ENCODE measurements at places on chromosomes 6 and 20. TPM values are rescaled to one million over a fixed set of nuclear protein-coding genes. Genes with fewer than 3 reads are reported as not detected.
A peak's percentile ranks its signal among the peaks of the same experiment; 100 is the strongest.

DNA sequence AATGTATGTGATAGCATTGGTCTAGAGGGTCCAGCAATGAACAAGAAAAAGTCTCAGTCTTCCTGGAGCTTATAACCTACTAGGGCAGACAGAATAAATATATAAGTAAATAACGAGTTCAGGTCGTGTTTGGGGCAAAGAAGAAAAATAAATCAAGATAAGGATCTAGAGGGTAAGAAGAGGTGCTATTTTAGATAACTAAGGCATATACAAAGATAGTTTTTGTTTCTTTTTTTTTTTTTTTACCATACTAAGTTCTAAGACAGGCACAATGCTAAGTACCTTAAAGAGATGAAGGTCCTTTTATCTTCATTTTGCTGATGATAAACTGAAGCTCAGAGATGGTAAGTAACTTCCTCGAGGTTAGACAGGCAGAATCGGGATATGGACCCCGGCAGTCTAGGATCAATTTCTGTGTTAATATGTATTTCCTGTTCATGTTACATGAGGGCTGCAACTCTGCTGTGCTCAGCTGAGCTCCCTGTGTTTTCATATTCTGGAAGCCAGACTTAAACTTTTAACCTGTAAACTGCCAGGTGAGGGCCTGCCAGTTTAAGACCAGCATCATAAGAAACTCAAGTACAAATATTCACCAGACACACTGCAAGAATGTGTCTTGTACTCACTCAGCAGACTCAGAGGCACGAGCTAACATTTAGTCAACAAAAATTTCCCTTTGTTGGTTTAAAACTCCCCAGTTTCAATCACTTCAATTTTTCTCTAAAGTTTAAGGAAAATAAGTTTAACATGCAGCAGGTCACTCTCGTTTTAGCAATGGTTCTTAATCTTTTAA lies 23.3 kb downstream of the SESN1 start:
- DNase-seq = no peak

- peak; percentile 88 for DNase-seq
Observed at GRCh38 chr20:32007787-32008616, 2.2 kb upstream of the CCM2L start.

DNA sequence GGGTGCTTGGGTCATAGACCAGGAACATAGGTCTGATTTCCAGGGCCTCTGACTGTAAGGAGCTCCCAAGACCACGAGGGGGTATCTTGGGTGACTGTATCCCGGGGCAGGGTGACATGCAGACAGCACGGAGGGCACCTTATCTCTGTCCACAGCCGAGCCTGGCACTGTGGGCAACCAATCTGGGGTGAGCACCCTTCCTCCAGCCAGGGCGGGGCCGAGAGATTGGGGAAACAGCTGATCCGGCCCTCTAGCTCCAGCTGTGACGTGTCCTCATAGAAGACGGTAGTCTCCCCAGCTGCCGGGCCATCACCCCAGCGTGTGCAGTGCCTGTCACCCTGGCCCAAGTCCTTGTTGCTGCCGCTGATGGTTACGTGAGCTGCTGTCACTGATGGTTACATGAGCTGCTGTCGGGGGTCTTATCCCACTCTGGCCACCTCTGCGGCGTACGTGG lies 139.6 kb upstream of the RNF24 start:
- DNase-seq = no peak

Gene WFDC2
- total RNA-seq = not detected

Gene VAPB
- total RNA-seq = 9.1 TPM

Gene HSPA12B
- total RNA-seq = 10.2 TPM

GRCh38 chr20:17611540-17612286 lies 41.8 kb downstream of the DSTN start:
- DNase-seq = no peak

Gene SLC9A8
- 5.8 TPM for total RNA-seq

DNA sequence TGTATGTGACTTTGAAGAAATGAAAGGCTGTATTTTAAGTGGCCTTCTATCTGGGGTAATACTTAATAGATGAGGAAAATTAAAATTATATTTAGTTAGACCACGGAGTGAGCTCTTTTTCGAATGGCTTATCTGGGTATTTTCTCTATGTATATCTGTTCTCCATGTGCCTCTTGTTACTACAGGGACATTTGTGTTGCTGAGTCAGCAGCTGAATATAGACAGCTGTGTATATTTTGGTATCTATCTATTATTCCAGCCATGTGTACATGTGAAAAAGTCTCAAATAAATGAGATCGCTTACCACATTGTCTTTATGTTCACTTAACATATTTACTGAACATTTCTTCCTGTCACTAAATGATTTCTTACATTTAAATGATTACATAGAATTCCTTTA lies 57.2 kb downstream of the TMEM200A start:
- DNase-seq = no peak

GRCh38 chr20:47230811-47231256 lies 125.7 kb downstream of the ZMYND8 start:
- no peak for DNase-seq
